ENCODE measurements at places on chromosomes 5 and 9. TPM values are rescaled to one million over a fixed set of nuclear protein-coding genes. Genes with fewer than 3 reads are reported as not detected.

DNA sequence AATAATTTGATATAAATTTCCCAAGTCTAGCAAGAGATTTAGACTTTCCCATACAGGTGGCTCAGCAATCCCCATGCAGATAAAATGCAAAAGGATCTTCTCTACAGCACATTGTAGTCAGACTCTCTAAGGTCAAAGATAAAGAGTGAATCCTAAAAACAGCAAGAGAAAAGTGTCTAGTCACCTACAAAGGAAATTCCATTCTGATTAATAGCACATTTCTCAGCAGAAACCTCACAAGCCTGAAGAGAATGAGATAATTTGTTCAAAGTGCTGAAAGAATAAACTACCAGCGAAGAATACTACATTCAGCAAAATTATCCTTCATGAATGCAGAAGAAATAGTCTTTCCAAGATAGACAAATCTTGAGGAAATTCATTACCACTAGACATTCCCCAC, 493.3 kb downstream of the PRELID2 start:
- no peak for DNase-seq

ZFP2 gene
- total RNA-seq: 0.17 TPM

TAL2 gene
- 0.36 TPM for total RNA-seq

DNA sequence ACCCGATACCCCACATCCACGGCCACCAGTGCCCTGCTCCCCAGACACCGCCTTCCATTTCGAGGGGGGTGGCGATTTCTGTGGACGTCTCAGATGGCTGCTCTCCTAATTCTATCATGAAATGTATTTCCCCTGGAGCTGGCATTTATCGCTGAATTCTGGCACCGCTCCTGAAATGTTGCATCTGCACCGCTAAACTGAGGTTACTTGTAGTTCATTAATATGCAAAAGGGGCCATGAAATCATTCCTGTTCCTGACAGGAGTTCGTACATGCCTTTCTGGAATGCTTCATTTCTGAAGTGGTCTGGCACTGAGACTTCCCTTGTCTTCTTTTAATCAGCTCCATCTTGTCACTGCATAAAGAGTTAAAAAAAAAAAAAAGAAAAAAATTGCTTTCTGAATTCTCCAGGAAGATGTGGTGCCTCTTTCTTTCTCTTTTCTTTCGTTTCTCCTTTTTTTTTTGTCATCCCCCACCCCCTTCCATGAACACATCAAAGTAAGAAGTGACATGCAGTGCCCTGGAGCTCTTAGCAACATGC, 97.7 kb upstream of the SMARCA2 start:
- DNase-seq: no peak

TTC39B gene
- total RNA-seq: 42.8 TPM

DNA sequence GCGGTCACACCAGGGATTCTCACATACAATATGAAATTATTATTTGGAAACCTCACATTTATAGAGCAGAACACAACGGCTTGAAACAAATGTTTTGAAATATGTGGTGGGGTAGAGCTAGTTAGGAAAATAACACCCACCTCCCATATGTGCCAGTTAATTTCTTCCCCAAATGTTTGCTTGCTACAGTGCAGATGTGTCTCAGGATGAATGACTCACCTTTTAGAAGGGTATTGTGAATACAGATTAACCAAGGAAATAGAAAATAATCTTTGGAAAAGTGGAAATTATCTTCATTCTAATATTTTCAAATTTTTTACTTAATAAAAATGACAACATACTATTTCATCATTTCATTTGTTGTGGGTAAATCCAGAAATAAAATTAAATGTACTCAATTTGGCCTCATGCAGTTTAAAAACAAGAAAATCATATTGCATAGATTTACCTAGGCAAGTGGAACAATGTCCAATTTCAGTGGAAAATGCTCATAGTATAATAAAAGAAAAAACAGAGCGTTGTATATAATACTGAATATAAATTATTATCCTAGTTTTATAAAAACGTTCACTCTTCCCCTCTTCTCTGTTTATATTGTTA, 39.3 kb upstream of the RICTOR start:
- no peak for DNase-seq

- no peak for DNase-seq
Observed at GRCh38 chr9:68577774-68578591, 37.3 kb upstream of the TMEM252 start.

FAM221B gene
- total RNA-seq: not detected

ZNF483 gene
- total RNA-seq: 16.0 TPM

RNF183 gene
- not detected for total RNA-seq

DNA sequence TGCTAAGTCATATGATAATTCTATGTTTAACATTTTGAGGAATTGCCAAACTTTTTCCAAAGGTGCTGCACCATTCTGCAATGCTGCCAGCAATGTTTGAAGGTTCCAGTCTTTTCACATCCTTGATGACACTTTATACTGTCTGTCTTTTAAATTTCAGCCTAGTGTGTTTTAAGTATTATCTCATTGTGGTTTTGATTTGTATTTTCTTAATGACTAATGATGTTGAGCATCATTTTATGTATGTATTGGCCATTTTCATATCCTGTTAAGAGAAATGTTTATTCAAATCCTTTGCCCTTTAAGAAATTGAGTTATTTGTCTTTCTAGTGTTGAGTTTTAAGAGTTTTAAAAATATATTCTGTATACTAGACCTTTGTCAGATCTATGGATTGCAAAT, 5.0 kb upstream of the TEX48 start:
- DNase-seq: no peak

GRCh38 chr5:151682751-151683331, 3.9 kb downstream of the SPARC start:
- DNase-seq: no peak

MEIKIN gene
- 4.2 TPM for total RNA-seq

- no peak for DNase-seq
Observed at GRCh38 chr9:136089697-136090045, 5.4 kb downstream of the NACC2 start.

DNA sequence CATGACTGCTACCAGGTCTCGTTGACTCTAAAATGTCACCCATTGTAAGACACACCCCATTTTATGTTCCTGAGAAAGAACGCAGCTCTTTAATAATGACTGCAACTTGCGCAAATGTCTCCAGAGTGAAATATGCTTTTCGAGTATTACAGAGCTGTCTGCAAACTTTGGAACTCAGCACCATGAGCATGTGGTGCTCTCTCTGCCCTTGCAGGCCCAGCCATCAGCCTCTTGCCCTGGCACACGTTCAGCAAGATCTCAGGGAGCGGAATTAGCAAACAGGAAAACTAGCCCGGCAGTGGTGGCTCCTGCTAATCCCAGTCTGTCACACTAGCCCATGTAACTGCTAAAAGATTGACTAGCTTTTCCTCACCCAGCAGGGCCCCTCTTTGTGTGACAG, 114.5 kb upstream of the SLC1A3 start:
- DNase-seq: no peak

URM1 gene
- total RNA-seq: 32.3 TPM

- no peak for DNase-seq
Observed at GRCh38 chr5:52842111-52842510, 54.4 kb downstream of the ITGA1 start.

- no peak for DNase-seq
Observed at GRCh38 chr5:78843436-78843835, 141.7 kb downstream of the ARSB start.

DNA sequence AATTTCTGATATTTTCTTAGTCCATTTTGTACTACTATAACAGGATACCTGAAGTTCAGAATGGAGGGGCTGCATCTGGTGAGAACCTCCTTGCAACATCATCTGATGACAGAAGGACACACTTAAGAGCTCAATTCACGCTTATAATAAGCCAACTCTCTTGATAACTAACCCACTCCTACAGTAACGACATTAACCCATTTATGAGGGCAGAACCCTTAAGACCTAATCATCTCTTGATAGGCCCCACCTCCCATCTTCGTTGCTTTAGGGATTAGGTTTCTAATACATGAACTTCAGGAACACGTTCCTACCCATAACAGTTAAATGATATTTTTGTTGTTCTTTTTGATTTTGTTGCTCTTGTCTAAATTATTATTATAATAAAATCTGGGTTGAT, 69.4 kb downstream of the TNPO1 start:
- DNase-seq: no peak

DNA sequence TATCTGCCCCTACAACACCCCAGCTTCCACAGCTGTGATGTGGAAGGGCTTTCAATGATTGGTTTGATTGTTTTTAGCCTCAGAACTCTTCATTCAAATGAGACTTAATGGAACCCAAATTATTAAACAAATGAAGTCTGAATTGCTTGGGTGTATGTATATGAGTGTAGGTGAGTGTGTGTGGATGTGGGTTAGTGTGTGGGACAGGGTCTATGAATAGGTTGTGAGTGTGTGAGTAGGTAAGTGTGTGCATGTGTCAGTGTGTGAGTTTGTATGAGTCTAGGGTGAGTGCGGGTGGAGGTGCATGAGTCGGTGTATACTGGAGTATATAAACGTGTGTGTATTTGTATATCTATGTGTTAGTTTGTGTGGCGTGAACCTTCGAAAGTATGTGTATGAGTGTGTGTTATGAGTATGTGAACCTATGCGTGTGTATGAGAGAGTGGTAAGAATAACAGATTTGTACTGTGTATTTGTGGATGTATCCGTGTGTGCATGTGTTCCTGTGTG, 26.9 kb downstream of the COL15A1 start:
- no peak for DNase-seq

GRCh38 chr9:133995012-133995896, 3.1 kb upstream of the VAV2 start:
- no peak for DNase-seq

- no peak for DNase-seq
Observed at GRCh38 chr5:137091472-137091871, 407.7 kb downstream of the SPOCK1 start.

PITX1 gene
- not detected for total RNA-seq

DNA sequence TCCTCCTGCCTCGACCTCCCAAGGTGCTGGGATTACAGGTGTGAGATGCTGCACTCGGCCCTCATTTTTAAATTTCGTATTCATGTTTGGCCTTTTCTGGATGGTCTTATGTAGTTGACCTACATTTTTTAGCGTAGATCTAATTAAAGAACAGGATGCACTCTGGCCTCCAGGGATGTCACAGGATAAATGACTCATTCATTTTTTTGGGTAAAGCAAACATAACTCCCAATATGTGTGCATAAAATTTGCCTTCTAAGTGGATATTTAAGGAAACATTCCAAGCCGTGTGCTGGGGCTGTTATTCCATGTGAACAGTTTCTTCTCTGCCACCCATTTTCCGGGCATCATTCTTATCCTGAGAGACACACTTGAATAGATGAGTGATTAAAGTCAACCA, 501.6 kb downstream of the IRX1 start:
- DNase-seq: no peak

DNA sequence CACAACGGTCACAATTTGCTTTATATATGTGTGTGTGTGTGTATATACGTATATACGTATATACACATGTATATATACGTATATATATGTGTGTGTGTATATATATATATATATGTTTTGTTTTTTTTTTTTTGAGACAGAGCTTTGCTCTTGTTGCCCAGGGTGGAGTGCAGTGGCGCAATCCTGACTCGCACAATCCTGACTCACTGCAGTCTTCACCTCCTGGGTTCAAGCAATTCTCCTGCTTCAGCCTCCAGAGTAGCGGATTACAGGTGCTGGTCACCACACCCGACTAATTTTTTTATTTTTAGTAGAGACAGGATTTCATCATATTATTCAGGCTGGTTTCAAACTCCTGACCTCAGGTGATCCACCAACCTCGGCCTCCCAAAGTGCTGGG, 3.1 kb downstream of the RNF38 start:
- DNase-seq: no peak

DNA sequence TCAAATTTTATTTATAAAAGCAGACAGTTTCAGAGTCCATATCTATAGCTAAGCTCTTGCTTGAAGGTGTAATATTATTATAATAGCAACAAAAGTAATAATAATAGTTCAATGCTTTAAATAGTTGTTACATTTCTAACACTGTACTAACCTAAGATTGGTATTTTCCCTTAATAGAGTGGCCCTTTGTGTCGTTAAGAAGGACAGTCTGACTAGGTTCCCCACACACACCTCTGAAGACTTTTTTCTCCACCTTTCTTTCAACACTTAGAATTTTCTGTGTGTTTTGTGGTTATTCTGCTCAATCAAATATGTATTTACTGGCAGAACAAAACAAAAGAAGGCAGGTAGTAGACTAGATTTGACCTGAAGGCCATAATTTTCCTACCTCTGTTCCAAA, 223.2 kb upstream of the ACO1 start:
- DNase-seq: no peak

DNA sequence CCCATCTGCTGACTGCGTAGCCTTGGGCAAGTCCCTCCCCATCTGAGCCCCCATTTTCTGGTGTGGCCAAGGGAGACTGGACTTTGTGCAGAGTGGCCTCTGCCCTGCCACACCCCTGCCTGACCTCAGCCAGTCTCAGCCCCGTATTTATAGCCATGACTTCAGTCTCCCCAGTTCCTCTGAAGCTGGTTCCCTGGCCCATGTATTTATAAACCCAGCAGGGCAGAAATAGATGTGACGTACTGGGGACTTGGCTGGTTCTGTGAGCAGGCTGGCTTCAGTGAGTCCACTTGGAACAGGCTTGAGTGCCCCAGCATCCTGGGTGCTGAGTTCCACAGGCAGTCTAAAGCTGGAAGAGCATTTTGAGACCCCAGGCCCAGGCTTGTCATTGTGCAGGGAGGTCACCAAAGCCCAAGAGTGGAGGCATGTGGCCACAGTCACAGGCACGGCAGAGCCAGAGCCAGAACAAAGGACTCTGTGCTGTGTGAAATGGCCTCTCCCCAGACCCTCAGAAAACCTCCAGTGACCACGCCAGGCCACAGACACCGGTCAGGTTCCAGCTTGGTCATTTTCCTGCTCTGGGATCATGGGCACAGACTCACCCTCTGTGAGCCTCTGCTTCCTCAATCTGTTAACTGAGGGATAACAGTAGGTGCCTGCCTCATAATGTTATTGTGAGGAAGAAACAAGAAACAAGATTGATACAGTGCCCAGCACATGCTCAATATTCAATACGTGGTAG, 30.4 kb upstream of the SYNPO start:
- no peak for DNase-seq

DMRTA1 gene
- total RNA-seq: not detected

DNA sequence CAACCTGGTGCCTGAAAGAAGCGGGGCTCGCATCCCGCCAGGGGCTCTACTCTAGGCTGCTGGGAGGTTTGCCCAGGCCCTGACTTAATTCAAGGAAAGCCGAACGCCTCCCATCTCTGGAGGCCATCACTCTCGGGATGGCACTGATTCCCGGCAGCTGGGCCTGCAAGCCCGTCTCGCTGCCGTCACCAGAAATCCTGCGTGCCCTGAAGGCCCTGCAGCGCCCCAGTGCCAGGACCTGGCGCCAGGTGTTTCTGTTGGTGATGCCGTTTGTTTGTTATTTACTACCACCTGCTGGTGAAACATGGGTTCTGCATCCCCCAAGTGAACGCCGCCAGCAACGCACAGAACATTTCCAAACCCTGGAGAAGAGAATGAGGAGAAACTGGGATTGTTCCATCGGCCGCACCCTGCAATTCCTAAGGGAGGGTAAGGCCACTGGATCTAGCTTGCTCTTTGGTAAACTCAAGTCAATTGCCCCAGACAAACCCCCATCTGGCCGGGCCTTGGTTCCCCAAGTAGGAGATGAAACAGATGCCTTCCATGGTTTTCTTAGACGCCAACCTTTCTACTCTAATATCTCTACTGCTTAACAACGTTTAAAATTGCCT, 77.9 kb downstream of the AK8 start:
- peak; percentile 69 for DNase-seq

PRRX2 gene
- not detected for total RNA-seq

LCN15 gene
- not detected for total RNA-seq

All from naive thymus-derived CD4-positive, alpha-beta T cell (primary cell).